HTR-8/SVneo (cell line): ENCODE measurements at places on chromosomes 5 and 9.

- DNase-seq, result no peak
Measured at GRCh38 chr5:39726467-39726866, 301.7 kb upstream of the DAB2 start.

- no peak for DNase-seq
Measured at GRCh38 chr9:132401824-132402223, 4.8 kb downstream of the TTF1 start.

DNA sequence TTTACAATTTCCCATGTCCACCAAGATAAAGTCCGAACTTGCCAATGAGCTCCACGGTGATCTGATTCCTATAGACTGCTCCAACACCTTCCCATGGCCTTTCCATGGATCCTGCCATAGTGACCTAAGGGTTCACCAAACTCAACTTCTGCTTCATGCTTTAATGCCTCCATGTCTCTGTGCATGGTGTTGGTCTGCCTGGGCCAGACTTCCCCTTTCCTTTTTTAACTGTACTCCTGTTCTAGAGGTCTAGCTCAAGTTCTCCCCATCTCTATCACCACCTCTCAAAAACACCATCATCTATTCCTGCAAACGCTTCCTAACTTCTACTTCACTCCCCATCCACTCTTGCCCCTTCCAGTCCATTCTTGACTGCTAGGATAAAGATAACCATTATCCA, 14.8 kb upstream of the SMARCA2 start:
- DNase-seq, result no peak

GRCh38 chr5:139960723-139961383, 82.2 kb downstream of the NRG2 start:
- DNase-seq, result no peak

GRCh38 chr5:147565524-147565923, 55.7 kb upstream of the DPYSL3 start:
- DNase-seq, result peak; percentile 10

DNA sequence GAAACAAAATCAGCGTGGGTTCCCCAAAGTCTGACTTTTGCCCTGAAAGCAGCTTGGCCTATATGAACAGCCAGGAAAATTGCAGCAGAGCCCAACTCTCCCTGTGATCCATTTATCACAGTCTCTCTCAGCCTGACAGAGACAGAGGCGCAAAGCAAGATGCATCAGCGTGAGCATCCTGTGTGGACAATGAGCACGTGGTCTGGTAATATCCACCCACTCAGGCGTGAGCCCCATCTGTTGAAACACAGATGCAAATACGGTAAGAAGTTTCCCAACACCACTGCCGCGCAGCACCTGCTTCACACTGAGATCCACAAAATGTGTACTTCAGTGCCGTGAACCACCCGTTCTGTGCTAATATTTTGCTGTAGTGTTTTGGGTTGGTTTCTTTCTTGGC, 114.6 kb downstream of the MRPL36 start:
- no peak for DNase-seq

- DNase-seq, result no peak
Measured at GRCh38 chr5:99379187-99379586, 450.4 kb upstream of the CHD1 start.

- peak; percentile 28 for DNase-seq
Measured at GRCh38 chr5:141742866-141743851, 61.1 kb upstream of the ARAP3 start.

- DNase-seq, result no peak
Measured at GRCh38 chr5:5297432-5298067, 124.9 kb upstream of the ICE1 start.

DNA sequence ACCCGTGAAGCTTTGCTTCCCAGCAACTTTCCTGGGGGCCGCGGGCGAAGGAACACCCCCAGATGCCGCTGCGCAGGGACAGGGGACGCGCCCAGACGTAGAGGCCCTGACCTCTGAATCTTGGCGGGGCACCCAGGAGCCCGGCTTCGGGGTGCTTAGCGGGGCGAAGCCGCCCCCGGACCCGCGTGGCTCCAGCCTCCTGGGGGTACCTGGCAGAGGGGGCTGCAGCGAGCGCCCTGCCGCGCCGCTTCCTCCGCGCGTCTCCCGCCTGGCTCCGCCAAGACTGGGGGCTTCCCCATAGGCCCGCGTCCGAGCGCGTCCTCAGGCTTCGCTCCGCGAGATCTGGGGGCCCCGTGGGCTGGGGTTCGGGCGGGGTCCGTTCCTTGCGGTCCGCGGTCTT, 23.0 kb upstream of the ZNF782 start:
- DNase-seq, result no peak

DNA sequence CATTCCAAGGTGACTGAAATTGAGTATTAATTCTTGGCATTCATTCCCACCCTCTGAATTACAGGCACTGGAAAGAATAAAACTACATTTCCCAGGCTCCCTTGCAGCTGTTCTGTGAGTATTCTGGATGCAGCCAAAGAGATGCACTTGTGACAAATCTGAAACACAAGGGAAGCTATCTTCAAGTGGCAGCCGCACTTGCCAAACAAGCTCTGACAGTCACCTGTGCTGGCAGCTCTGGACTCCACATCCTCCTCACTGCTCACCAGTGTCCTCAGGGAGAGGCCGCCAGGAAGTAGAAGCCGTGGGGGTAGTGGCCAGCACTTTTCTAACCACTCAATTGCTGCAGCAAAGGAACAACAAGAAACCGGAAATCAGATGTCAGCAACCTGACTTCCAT, 275.0 kb downstream of the NR2F1-AS1 start:
- no peak for DNase-seq

- DNase-seq, result no peak
Measured at GRCh38 chr9:114235033-114235661, 79.8 kb downstream of the COL27A1 start.

DNA sequence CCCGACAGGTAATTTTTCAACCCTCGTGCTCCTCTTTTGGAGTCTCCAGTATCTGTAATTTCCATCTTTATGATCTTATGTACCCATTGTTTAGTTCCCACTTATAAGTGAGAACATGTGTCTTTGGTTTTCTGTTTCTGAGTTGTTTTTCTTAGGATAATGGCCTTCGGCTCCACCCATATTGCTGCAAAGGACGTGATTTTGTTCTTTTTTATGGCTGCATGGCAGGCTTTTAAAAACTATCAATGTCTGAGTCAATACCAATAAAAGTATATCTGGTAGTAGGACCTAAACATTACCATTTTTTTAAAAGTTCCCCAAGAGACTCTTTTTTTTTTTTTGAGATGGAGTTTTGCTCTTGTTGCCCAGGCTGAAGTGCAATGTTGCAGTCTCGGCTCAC, 3.9 kb upstream of the SLC26A2 start:
- no peak for DNase-seq

DNA sequence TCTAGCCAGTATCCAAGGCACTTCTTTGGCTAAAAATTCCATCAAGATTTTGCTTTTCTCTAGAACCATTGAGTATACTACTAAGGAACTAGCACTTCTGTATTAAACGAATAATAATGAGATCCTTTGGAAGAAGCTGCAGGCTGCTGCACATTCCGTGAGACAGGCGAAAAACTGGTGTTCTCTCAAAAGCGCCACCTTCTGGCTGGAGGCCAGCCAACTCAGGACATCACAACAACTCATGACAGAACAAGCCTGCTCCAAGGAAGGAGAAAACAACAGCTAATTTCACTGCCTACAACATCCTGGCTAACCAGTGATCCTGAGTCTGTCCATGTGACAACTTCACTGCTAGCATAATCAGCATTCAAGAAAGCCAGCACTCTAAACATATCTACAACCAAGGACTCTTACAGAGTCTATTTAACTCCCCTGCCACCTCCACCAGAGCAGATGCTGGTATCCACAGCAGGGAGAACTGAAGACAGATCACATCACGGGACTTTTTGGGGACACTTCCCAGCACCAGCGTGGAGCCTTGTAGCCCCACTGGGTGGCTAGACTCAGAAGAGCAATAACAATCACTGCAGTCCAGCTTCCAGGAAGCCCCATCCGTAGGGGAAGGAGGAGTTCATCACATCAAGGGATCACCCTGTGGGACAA, 150.5 kb downstream of the YTHDC2 start:
- no peak for DNase-seq

DNA sequence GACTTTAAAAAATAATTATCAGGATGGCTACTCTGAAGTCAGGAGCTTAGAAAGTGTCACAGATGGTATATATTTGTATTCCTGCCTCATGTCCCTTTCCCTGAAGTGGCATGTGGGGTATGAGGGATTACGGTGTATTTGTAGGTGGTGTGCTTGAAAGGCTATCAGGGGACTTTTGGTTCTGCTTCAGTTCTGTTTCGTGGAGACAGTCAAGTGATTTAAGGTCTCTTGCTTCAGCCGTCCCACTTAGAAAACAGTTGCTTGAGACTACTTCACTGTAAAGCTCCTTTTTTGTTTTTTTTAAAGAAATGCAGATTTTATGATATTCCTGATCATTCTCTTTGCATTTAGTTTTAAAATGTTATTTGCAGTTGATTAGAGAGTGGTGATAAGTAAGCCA, 18.3 kb downstream of the PARP8 start:
- no peak for DNase-seq

- no peak for DNase-seq
Measured at GRCh38 chr9:71352837-71353236, 231.4 kb upstream of the TRPM3 start.

DNA sequence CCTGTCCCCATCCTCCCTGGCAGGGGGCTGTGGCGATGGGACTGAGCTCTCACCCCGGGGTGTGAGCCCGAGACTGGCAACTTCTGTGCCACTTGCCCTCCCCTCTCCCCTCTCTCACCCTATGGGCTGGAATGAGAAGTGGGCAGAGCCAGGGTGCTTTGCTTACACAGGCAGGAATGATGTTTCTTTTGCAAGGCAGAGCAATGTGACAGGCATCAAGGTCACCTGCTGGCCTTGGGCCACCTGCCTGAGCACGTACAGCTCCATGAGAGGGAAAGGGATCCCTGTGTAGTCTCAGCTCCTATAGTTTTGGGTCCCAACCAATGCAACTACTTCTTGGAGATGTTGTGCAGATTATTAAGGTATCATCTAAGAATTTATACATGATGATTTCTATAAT, 252.8 kb upstream of the DAP start:
- no peak for DNase-seq

DNA sequence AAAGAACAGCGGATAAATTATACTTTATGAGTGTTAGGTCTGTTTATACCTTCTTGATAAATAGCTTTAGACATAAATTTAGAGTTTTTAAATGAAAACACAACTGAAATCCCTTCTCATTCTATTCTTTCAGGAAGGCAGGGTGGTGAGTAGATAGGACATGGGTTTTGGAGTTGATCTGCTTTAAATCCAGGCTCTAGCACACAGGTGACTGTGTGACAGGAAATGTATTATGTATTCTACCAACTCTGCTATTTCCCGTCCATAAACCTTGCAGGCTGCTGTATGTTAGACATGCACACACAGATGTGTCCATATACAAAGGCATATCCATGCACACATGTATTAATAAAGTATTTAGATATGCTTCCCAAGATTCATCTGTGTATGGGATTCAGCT, 19.3 kb upstream of the CARTPT start:
- DNase-seq, result no peak

DNA sequence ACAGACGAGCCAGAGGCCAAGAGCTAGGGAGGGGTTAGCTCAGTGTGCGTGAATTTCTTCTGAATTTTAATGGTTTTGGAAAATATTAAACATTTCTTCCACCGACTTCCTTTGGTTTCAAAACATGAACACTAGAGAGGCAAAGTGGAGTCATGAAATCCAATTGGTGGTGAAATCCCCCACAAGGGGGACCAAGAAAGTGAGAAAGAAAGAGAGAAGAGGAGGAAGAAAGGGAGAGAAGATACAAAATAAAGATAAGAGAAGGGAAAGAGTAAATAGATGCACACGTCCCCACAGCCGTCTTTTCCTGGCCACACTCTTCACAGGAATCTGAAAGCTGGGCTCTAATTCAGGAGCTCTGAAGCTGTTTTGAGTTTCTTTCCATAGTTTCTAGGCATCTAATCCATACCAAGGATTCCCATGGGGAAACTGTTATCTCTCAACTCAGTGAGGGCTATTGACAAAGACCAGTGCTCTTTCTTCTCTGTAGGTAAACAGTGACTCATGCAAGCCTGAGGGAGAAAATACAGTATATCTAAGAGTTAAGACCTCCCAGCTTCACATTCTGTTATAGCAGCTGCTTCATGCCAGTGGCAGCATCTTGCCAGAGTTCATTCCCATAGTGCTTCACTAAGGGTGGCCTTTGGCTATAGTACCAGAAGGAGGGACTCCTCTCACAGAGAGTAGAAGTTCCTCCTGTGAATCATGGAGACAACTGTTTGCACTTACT, 115.8 kb upstream of the LIFR start:
- peak; percentile 47 for DNase-seq

DNA sequence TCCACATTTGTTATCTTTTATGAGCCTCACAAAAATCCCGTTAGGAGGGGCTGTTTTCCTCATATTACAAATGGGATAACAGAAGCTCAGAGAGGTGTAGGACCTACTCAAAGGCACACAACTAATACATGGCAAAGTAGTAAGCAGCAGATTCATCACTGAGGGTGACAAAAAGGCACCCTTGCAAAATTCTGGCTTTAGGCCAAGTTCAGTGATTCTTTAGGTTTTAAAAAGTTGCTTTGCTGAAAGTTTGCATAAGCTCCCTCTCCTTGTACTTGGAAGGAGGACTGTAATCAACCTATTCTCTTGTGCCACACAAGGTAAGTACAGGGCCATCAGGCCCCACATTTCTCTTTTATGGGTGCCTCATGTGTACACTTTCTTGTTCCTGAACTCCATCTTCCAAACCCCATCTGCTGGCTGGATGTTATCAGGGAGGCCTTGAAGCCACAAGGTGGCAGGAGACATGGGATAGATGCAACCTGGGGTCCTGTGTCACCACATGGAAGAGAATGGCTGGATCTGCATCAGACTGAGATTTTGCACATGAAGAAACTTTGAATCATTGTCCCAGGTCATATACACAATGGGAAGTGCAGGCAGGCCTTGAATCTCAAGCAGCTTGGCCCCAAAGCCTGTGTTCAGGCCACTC, 311.6 kb downstream of the MSX2 start:
- DNase-seq, result no peak

DNA sequence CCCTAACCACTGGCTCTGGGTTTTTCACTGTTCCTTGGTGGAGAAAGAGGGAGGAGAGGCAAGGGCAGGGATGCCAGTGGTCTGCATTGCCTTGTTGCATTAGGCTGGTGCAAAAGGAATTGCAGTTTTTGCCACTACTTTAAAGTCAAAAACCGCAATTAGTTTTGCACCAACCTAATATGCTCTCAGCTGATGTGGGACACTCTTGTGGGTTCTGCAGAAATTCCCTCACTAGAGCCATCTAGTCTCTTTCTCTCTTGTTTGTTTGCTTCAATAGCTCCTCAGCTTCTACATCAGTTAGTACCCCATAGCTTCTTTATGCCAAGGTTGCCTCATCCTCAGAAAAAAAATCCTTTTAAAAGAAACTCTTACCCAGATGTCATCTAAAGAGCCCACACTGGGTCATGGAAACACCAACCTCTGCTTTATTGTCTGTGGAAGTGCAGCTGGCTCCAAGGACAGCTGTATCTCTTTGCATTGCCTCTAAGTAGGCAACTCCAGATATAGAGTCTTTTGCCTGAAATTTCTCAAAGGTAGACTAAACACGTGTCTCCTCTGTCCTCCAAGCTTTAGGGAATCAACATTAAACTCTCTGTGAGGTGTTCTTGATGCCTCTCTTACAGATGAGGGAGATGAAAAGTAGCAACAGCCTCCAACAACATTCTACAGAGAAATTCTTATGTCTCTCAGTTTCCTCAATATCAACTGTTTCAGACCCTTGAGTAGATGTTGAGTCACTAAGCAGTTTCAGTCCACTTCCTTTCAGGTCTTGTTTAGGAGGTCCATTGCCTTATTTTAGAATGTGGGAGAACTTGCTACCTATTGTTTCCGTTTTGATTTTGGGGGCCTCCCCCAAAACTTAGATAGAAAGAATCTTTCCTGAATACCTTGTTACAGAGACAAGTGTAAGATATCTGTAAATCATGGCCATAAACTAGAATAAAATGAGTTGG, 84.9 kb upstream of the MEF2C start:
- no peak for DNase-seq

GRCh38 chr9:113125386-113126035, 25.3 kb upstream of the SLC31A2 start:
- DNase-seq, result no peak
